ENCODE measurements at places on chromosomes 13 and 19. TPM values are rescaled to one million over a fixed set of nuclear protein-coding genes. Genes with fewer than 3 reads are reported as not detected.
A peak's percentile ranks its signal among the peaks of the same experiment; 100 is the strongest.

GRCh38 chr19:55493052-55493644 is 4.9 kb downstream of the SSC5D start:
- DNase-seq = no peak

ZFR2 gene
- total RNA-seq = 0.22 TPM

ZSCAN4 gene
- not detected for total RNA-seq

MBD3L3 gene
- total RNA-seq = not detected

CD79A gene
- total RNA-seq = 2.7 TPM

ZNF229 gene
- 0.45 TPM for total RNA-seq

ZNF560 gene
- total RNA-seq = not detected

DNA sequence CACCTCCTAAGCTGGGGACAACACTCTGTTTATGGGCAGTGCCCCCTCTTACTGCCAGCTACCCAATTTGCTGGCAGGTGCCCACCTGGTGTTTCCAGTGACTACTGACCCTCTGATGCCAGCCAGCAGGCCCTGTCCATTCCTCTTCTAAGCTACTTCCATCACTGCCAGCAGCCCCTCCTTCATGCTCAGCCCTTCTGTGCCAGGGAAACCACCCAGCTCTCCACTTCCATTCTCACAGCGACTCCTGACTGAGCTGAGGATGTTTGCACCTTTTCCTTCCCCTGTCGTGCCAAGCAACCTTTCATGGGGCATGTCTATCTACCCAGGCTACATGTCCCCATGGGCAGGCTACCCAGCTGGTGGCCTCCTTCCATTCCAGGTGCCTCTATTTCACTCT is 24.0 kb upstream of the ZNF492 start:
- DNase-seq = no peak

DDX39A gene
- total RNA-seq = 135 TPM

GRCh38 chr19:11763611-11764010 is 3.2 kb upstream of the ZNF441 start:
- DNase-seq = no peak

CLIP3 gene
- total RNA-seq = 1.1 TPM

MAMSTR gene
- total RNA-seq = 0.80 TPM

GRCh38 chr13:40963927-40964326 is 55.2 kb downstream of the ELF1 start:
- DNase-seq = no peak

DNA sequence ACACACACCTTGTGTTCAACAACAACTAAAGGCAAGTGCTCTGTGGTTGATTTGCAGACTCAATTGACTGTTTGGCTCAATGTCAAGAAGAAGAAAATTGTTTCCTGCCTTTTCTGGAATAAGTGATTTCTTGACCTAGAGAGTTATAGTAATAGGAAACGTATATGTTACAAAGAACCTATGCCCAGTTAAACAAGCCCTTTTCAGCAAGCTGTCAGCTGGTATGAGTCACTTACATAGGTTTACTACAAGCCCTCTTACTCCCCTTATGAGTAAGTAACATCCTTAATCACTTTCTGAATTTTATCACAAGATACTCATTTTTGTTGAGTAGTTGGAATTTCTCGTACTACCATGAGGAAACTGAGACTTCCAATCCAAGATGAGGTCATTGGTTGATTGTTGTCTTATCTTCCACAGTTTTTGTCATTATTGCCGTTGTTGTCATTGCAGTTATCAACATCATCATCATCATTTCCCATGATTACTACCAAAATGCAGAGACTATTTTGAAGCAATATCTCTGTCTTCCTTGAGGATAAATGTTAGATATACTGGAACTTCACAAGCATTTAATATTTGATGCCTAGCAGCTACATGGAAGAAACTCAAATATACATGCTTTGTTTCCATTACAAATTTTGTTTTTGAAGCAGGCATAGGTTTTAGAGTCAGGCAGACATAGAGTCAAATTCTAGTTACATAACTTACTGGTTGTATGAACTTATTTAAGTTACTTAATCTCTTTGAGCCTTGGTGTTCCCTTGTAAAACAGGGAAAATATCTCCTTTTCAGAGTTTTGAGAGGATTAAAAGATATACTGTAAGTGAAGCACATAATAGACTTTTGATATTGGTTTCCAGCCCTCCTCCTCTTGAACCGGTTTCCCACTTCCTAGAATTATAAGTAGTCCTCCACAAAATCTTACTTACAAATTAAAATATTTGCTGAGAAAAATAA is 106.0 kb downstream of the RAP2A start:
- no peak for DNase-seq

GRCh38 chr19:13104360-13104847 is 1.7 kb upstream of the LYL1 start:
- DNase-seq = peak; percentile 62

FUT2 gene
- not detected for total RNA-seq

GRCh38 chr13:98520674-98521449 is 56.0 kb downstream of the STK24 start:
- DNase-seq = no peak

C5AR1 gene
- total RNA-seq = 7.0 TPM

DNA sequence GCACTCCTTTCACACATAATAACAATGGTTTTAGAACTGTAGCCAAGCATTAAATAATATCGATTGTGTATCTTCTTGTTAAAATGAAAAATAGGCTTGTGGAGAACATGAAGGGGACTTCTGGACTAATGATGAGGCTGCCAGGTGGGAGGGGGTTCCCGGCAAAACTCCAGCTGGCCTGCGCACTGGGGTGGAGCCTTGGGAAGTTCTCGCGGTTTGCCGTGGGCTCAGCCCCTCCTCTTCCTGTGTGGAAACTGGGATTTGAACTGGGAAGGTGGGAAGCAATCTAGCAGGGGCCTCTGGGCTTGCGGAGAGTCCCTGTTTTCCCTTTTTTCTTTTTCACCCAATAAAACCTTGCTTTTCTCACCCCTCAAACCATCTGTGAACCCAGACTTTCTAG is 113.7 kb upstream of the SLITRK1 start:
- no peak for DNase-seq

ARHGAP33 gene
- 20.6 TPM for total RNA-seq

DNA sequence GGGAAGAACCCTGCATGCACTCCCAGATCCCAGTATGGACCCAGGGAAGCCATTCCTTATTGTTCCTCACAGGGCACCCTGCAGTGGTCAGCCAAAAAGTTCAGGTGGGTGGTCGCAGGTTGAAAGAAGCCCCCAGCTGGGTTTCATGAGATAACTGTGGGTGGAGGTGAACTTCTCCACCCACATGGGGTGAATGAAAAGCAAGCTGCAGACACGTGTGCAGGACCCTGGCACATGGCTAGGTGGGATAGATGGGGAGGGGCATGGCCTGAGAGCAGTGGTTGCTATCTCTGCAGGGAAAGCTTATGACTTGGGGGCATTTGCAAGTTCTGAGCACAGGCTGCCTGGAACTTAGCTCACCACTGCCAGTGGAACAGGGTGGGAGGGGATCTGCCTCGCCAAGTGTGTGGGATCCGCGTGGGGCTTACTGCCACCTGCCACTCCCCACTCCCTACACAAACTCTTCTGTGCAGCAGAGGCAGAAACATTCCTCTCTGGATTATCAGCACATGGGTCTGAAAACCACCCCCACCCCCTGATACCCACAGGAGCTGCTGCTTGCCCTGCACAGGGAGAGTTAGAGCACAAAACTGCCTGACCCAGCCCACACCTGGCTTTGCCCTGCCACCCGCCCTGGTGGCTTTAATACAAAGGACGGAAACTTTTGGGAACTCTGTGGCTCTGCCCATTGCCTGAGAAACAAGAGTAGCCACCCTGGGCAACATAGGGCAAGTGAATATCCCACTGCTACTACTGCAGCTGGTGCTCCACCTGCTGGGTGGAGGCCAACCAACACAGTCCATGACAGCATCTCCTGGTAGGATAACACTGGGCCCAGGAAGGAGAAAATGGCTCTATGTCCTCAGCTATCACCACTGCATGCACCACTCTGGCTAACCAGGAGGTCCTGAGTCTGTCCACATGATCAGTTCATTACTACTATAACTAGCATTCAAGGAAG is 24.4 kb downstream of the PLA2G4C start:
- DNase-seq = no peak

- DNase-seq = no peak
Measured at GRCh38 chr13:95233026-95233635, 68.1 kb downstream of the ABCC4 start.

NKPD1 gene
- total RNA-seq = 0.68 TPM

SHISA7 gene
- total RNA-seq = not detected

ZIK1 gene
- total RNA-seq = 5.5 TPM

DNA sequence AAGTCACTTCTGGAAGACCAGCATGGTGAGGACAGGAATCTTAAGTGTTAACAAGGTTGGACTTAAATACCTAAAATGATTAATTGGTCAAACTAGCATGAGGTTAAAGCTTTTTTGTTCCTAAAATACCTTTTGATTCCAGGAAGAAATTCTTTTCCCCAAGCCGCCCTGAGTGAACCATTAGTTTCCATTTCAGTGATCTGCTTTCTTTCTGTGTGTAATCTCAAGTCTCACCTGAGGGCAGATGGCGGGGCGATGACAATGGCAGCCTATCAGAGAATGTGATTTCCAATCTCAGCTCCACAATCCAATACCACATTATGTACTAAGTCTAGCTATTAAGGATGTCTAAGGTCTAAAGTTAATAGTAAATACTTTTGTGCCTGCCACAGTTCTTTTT is 390.9 kb upstream of the SGCG start:
- DNase-seq = no peak

MARCHF2 gene
- total RNA-seq = 23.4 TPM
